ENCODE measurements at places on chromosomes 5 and 9. TPM values are rescaled to one million over a fixed set of nuclear protein-coding genes. Genes with fewer than 3 reads are reported as not detected.

GRCh38 chr5:102531506-102531905 lies 32.7 kb upstream of the SLCO6A1 start:
- H3K27me3 ChIP-seq: no peaks in the 10 kb centered on the region
- no peak for DNase-seq

- no peak overlapping the region for H3K27ac ChIP-seq
- H3K27me3 ChIP-seq: no peaks in the 10 kb centered on the region
- DNase-seq: peak; percentile 87
- peaks cover 4% of the 10 kb centered on the region for H3K36me3 ChIP-seq
These were observed 41.9 kb downstream of the NCS1 start for GRCh38 chr9:130213911-130214761.

DNA sequence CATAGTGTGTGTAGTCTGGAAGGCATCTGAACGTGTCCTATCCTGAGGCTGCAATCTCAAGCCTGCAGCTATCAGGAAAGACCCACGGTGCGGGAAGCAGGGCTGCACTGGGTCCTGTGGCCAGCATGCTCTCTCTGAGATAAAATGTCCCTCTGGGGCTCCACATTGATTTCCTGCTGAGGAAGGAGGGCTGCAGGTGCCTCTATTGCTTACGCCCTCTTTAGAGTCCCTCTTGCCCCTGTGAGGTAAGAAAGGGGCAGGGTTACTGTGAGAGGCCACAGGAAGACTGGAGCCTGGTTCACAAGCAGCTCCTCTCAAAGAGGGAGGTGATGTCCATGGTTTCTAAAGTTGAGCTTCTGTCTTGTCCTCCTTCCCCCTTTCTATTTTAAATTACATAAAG lies 299.9 kb upstream of the RFX3 start:
- no peaks in the 10 kb centered on the region for H3K27me3 ChIP-seq
- no peak for DNase-seq
- H3K27ac ChIP-seq: no peak overlapping the region
- H3K36me3 ChIP-seq: peaks cover 7% of the 10 kb centered on the region
- H3K4me3 ChIP-seq: no peak overlapping the region

SPINK1 gene
- total RNA-seq: 2.2 TPM

P4HA2 gene
- total RNA-seq: 32.5 TPM

DNA sequence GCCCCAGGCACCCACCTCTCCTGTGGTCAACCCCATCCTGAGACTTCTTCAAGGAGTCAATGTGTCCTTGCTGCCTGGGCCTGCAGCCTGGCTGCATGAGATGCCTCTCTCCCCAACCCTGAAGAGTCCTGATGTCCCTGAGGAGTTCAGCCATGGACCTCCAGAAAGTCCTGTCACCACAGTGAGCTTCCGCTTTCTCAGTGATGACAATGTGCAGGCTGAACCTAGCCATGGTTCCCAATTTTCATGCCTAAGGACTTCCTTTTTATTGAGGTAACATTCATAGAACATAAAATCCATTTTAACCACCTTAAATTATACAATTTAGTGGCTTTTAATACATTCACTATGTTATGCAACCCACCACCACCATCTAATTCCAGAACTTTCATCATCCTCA lies 29.1 kb downstream of the DAP start:
- H3K36me3 ChIP-seq: peaks cover 3% of the 10 kb centered on the region
- no peak overlapping the region for H3K27ac ChIP-seq
- no peak overlapping the region for H3K4me3 ChIP-seq
- H3K4me1 ChIP-seq: no peaks in the 10 kb centered on the region
- no peaks in the 10 kb centered on the region for H3K27me3 ChIP-seq

- H3K4me3 ChIP-seq: no peak overlapping the region
- H3K36me3 ChIP-seq: peaks cover 2% of the 10 kb centered on the region
- no peaks in the 10 kb centered on the region for H3K27me3 ChIP-seq
- H3K4me1 ChIP-seq: peaks cover under 1% of the 10 kb centered on the region
- DNase-seq: no peak
- no peak overlapping the region for H3K27ac ChIP-seq
These were observed 33.8 kb upstream of the ANXA2R start for GRCh38 chr5:43073597-43074546.

- H3K4me3 ChIP-seq: no peak overlapping the region
- no peak for DNase-seq
- H3K27ac ChIP-seq: no peak overlapping the region
- H3K27me3 ChIP-seq: no peaks in the 10 kb centered on the region
- H3K36me3 ChIP-seq: no peaks in the 10 kb centered on the region
These were observed 157.3 kb upstream of the DAPK1 start for GRCh38 chr9:87340391-87340790.

DNA sequence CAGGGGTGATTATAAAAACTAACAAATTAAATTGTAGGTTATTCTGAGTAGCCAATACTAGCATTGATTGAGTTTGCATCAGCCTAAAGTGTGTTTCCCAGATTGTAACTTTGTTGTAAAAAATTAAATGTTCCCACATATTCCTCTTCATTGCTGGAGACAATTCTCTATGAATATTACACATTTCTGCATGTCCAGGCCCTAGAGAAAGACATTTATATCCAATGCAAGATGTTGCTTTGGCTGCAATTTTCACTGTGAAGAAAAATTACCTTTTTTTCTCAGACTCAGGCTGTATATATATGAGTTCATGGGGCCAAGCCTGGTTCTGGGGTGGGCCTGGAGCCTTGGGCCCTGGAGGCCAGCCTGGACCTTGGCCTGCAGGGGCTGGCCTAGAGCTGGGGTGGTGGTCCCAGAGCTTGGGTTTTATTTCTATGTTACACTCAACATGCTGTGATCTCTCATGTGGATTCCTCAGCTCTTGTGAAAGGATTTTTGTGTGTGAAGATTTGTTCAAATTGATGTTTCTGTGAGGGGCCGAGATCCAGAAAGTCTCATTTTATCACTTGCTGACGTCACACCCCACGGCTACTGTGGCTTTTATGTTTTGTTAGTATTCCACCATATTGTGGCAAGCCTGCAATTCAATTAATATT lies 232.5 kb downstream of the SPATA31A1 start:
- no peaks in the 10 kb centered on the region for H3K27me3 ChIP-seq
- DNase-seq: peak; percentile 53
- no peaks in the 10 kb centered on the region for H3K4me1 ChIP-seq
- no peaks in the 10 kb centered on the region for H3K36me3 ChIP-seq

- no peak for DNase-seq
- H3K27ac ChIP-seq: no peak overlapping the region
- no peaks in the 10 kb centered on the region for H3K36me3 ChIP-seq
- no peaks in the 10 kb centered on the region for H3K27me3 ChIP-seq
- no peak overlapping the region for H3K4me3 ChIP-seq
These were observed 38.0 kb downstream of the OSMR start for GRCh38 chr5:38883842-38884241.

ZNF462 gene
- total RNA-seq: 47.0 TPM

GRCh38 chr9:6226696-6227095 lies 11.1 kb downstream of the IL33 start:
- no peaks in the 10 kb centered on the region for H3K4me1 ChIP-seq
- H3K36me3 ChIP-seq: no peaks in the 10 kb centered on the region
- no peak overlapping the region for H3K27ac ChIP-seq
- H3K27me3 ChIP-seq: no peaks in the 10 kb centered on the region

CDX1 gene
- not detected for total RNA-seq

GRCh38 chr9:124105266-124105665 lies 93.7 kb downstream of the LHX2 start:
- no peak overlapping the region for H3K27ac ChIP-seq
- DNase-seq: no peak
- no peaks in the 10 kb centered on the region for H3K36me3 ChIP-seq
- no peaks in the 10 kb centered on the region for H3K4me1 ChIP-seq
- no peaks in the 10 kb centered on the region for H3K27me3 ChIP-seq

GRCh38 chr9:133982971-133983720 lies 9.0 kb downstream of the VAV2 start:
- no peaks in the 10 kb centered on the region for H3K27me3 ChIP-seq
- H3K4me3 ChIP-seq: no peak overlapping the region
- DNase-seq: peak; percentile 68
- no peak overlapping the region for H3K27ac ChIP-seq
- H3K36me3 ChIP-seq: no peaks in the 10 kb centered on the region

NR4A3 gene
- total RNA-seq: 9.1 TPM

DNA sequence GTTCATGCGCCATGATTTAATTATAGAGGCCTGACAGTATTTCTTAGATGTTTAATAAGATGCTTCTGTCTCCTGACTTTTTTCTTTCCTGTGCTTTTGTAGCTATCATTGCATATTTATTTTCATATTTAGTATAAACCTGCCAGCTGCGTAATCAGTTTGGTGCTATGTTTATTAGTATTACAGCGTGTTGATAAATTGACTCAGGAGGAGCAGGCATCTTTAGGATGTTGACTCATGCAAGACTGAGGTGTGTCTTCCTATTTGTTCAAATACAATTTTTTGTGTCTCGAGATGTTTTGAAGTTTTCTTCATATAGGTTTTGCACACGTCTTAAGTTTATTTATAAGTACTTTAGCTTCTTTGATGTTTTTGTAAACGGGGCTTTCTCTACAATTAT lies 35.9 kb upstream of the EXOC3 start:
- no peaks in the 10 kb centered on the region for H3K36me3 ChIP-seq
- H3K27me3 ChIP-seq: no peaks in the 10 kb centered on the region
- no peaks in the 10 kb centered on the region for H3K4me1 ChIP-seq

PCDHA4 gene
- 4.1 TPM for total RNA-seq

NFIB gene
- total RNA-seq: 112 TPM

GTF2H2C gene
- total RNA-seq: 36.6 TPM

PHF24 gene
- total RNA-seq: 0.98 TPM

DNA sequence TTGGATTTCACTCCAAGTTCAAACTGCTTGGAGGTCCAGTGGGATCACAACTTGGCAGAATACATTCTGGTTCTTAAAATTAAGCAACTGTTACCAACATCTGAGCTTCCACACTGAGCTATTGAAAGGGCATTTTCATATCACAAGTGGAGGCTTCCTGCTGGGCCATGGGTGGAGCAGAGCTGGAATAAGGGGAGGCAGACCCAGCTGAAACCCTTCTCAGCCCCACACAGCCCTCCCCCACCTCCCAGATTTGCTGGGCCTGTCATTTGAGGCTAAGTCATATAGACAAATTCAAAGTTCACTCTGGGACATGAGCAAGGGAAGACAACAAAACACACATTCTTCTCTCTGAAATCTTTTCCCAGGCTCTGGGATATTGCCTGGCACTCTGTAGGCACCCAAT lies 79.9 kb downstream of the ACTL7B start:
- H3K27ac ChIP-seq: no peak overlapping the region
- no peaks in the 10 kb centered on the region for H3K27me3 ChIP-seq
- DNase-seq: no peak

- H3K4me1 ChIP-seq: no peaks in the 10 kb centered on the region
- DNase-seq: no peak
- no peak overlapping the region for H3K27ac ChIP-seq
- no peaks in the 10 kb centered on the region for H3K27me3 ChIP-seq
These were observed 350.5 kb downstream of the SLIT3 start for GRCh38 chr5:168950241-168950951.
